Glomerular endothelial cell (primary cell): ENCODE measurements at places on chromosomes 16 and 17.

DNA sequence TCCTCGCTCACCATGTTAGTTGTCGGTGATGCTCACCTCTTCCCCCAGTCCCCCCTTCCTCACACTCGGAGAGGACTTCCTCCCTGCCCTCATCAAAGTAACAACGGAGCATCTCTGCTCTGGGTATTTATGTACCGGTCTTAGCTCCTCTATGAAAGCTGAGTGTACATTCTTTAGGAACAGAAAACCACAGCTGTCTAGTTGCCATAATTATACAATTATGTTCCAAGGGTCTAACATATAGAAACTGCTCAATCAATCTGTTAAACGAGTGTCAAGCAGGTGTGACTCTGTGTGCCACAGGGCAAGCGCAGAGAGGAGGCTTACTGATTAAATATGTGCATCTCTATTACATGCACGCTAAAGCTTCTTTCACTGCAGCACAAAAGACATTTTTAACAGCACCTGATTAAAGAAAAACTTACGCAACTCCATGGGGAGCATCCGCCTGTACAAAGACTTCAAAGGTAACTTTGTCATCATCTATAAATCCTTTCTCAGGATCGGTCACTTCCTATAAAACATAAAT is 37.8 kb downstream of the LITAFD start:
- no peak for DNase-seq

DNA sequence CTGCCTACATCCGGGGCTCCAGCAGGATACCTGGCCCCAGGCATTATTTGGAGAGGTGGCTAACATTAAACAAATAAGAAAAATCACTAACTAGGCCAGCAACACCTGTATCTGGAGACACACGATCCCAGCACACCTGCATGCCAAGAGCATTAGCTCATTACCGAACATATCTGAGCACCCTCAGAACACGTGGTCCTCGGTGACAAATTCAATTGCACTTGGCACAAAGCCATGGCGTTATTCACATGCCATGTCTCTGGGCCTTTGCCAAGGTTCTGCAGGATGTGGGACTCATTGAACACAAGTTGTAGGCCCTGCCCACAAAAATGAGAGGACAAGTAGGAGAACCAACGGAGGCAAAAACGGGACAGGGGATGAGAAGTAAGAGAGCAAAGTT is 552.3 kb downstream of the TOX3 start:
- no peak for DNase-seq

DNA sequence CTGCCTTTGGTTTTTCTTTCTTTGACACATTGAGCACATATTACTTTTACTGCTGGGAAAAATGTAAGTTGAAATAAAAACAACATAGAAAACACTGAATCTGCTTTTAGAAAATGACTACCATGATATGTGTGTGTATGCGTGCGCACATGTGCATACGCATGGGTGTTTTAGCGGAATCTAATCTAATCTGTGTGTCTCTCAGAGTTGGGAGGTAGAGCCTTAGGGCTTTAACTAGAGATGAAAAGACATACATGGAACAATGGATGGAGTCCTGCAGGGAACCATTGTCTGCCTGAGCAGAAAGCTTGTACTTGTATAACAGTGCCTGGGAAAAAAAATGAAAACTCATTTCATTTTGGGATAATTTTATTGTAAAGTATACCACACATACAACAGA is 12.4 kb downstream of the SLFN5 start:
- no peak for DNase-seq

DNA sequence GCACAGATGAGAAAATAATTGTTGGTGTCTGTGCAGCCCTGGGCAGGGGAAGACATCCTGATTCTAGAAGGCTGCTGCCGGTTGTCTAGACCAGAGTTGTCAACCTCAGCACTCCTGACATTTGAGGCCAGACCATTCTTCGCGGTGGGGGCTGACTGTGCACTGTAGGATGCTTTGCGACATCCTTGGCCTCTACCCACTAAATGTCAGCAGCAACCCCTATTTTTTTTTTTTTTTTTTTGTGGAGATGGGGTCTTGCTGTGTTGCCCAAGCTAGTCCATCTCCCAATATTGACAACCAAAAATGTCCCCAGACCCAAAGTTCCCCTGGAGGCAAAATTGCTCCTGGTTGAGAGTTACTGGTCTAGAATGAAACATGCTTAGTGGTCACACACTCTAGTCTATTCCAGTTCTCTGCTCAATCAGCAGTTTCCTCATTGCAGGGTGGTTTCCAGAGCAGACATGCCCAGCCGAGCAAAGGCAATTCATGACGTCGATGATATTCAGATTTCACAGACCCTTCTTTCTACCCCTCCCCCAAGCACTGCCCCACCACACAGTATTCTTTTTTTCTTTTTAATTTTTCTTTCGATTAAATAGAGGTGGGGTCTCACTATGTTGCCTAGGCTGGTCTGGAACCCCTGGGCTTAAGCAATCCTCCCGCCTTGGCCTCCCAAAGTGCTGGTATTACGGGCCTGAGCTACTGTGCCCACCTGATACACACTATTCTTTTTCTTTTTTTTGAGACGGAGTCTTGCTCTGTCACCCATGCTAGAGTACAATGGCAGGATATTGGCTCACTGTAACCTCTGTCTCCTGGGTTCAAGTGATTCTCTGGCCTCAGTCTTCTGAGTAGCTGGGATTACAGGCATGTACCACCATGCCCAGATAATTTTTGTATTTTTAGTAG is 9.0 kb downstream of the C17orf99 start:
- DNase-seq: no peak

DNA sequence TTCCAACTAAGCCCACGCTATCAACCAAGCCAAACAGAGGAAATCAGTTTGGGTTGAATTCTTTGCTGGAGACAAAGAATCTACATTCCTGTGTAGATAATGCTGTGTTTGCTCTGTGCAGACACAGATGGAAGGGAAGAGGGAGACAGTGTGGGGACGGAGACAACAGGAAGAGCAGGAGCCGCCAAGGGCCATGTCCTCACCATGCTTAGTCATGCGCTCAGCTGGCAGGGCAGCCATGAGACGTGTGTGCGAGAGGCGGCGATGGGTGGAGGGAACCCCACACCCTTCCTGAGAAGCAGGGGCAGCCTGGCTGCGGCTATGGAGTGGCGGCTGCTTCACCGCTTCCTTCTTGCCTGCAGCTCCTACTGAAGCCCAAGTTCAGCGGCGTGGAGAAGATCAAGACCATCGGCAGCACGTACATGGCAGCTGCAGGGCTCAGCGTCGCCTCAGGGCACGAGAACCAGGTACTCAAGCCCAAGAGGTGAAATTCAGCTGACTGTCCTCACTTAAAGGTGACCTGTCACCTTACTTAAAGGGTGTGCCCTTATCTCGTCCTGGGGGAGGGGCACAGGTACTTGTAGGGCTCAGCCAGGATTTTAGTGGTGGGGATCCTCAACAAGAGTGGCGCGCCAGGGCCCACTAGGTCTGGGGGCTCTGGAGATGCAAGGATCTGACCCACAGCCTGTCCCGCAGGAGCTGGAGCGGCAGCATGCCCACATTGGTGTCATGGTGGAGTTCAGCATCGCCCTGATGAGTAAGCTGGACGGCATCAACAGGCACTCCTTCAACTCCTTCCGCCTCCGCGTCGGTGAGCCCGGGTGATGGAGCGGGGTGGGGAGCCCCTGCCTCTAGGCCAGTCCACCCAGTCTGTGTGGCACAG is 47.5 kb downstream of the ADCY7 start:
- DNase-seq: no peak

DNA sequence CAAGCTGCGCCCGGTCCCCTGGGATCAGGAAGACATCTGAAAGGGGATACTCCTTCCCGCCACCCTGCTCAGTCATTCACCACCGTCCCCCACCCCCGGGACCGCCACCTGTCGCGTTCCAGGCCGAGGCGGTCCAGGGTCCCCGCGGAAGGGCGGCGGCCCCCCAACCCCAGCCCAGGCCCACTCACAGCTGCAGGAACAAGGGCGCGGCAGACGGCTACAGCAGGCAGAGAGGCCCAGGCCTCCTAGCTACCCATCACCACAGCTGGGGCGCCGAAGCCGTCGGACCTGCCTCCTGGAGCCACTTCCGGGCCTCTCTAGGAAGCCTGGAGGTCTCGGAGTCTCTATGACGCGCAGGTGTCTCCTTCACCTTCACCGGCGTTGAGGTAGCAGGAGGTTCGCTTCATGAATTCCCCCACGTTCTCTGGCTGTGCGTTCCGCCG is at the start of gene SDR42E1:
Gene SDR42E1, minus strand, starts transcription at position 272 of the 443 bp plus-strand sequence. CDS start 10,612 bp downstream, outside the sequence.
- no peak for DNase-seq

GRCh38 chr16:35255816-35256215 is 1796.4 kb downstream of the TP53TG3F start:
- no peak for DNase-seq

GRCh38 chr17:68318103-68318991 is 27.1 kb downstream of the ARSG start:
- DNase-seq: no peak

DNA sequence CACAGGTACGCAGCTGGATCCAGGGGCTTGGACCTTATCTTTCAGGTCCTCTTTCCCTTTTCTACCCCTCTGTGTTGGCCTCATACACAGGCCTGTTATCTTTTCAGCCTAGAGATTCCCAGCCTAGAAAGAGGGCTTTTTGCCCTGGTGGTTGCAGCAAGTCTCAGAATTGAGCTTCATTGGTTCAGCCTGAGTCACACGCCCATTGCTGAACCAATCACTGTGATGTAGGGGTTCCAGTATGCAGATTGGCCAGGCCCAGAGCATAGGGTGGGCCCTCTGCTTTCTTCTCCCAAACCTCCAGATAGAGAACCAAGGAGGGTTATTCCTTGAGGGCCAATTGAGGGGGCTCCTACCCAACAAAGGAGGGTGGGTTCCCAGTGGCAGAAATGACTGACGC is 32.8 kb downstream of the GPT2 start:
- no peak for DNase-seq

GRCh38 chr16:72749091-72749490 is 298.8 kb downstream of the ZFHX3 start:
- no peak for DNase-seq

DNA sequence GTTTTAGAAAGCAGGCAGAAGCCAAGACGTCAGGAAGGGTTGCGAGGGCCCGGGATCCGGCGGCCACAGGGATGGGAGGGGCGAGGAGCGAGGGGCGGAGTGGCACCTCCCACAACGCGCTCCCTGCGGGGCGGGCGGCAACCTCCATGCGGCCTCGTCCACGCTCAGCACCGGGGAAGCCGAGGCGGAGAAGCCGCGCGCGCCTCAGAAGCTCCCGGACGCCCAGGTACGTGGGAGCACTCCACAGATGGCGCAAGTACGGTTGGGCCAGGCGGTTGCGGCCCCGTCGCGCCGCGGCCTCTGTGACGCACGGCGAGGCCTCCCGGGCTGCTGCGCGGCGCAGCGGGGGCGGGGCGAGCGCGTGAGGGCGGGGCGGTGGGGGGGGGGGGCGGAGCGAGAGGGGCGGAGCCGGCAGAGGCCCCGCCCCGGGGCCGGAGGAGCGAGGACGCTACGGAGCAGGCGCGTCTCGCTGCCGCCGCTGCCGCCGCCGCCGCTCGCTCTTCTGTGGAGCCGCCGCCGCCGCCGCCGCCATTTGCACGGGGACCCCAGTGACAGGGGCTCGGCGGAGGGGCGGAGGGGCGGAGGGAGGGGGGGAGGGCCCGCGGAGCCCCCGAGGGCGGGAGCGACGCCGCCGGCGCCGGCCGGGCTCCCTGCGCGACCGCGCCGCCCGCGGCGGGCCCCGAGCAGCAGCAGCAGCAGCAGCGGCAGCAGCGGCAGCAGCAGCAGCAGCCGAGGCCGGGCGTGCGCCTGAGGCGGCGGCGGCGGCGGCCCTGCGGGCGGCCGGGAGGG is at the start of gene TENT4B:
Gene TENT4B, plus strand, starts transcription at position 500 of the 789 bp plus-strand sequence. CDS start 316 bp downstream, outside the sequence.
- DNase-seq: no peak

DNA sequence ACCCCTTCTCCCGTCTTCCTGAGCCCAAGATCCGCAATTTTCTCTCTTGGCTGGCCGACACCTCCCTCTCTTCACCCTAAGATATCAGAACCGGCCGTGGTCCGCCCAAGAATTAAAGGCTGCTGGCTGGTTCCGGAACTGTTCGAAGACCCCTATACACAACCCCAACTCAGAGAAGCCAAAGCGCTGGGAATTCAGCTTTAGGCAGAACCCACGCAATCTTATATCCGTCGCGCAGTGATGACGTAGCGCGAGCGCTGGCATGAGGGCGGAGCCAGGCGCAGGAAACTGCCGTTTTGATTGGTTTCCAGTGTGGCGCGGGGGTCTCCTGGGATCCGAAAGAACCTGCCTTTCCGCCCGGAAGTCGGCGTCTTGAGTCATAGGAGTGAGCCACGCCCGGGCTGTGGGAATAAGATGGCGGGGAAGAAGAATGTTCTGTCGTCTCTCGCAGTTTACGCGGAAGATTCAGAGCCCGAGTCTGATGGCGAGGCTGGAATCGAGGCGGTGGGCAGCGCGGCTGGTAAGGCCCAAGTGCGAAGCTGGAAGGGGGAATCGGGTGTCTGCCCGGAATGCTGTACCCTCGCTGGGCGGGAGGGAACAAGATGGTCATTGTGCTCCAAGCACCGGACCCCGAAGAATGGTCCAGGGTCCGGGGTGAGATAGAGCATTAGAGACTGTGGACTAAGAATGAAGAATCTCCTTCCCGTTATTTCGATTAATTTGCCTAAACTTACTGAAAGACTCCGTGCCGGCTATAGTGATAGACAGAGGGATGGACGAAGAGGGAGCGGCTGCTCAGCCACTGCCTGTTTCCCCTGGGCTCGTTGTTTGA is at the start of the genes RECQL5 and SAP30BP:
Gene RECQL5, minus strand, starts transcription at position 196 of the 832 bp plus-strand sequence. CDS start 597 bp downstream, outside the sequence.
Gene SAP30BP, plus strand, starts transcription at position 380 of the 832 bp plus-strand sequence. Its CDS starts 35 bp downstream, at position 415.
- no peak for DNase-seq

GRCh38 chr17:66655461-66655860 is 179.5 kb upstream of the CACNG5 start:
- DNase-seq: no peak

GRCh38 chr17:19727501-19728078 is 11.2 kb upstream of the SLC47A2 start:
- no peak for DNase-seq

DNA sequence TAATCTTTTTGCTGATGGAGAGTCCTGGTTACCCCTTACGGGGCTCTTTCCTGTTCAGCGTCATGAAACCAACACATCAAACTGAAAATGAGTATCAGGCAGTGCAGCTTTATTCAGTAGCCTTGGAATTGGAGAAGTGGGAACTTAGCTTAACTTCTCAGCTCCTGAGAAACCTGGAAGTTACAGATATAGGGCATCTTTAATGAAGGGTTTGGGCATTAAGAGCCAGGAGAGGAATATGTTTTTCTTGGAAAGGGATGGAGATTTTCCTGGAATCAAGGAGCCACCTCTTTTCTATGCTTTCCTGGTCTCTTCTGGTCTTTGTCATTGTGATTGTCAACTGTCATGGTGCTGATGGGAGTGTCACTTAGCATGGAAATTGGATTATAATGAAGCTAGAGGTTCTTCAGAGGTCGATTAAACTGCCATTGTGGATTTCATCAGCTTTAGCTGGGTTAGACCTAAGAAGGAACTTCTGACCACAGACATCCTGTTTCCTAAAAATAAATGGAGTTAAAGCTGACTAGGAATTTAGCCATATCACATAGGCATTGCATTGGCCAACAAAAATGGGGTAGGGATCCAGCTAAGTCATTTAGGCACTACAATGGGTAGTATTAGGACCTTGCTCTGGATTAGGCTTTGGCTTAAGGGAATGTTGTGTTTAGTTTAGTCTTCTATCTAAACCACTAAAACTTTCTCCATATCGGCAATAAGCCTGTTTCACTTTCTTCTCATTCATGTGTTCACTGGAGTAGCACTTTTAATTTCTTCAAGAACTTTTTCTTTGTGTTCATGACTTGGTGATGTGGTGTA is 186.4 kb downstream of the BCAS3 start:
- no peak for DNase-seq
